Thyroid gland (tissue), 4 donors: ENCODE measurements at places on chromosomes 7 and 10. TPM values are rescaled to one million over a fixed set of nuclear protein-coding genes. Genes with fewer than 3 reads are reported as not detected.

GRCh38 chr10:30917789-30918188 lies 113.9 kb downstream of the ZNF438 start:
- no peaks in the 10 kb centered on the region for H3K4me1 ChIP-seq
- no peak for DNase-seq
- H3K36me3 ChIP-seq: no peaks in the 10 kb centered on the region

DNA sequence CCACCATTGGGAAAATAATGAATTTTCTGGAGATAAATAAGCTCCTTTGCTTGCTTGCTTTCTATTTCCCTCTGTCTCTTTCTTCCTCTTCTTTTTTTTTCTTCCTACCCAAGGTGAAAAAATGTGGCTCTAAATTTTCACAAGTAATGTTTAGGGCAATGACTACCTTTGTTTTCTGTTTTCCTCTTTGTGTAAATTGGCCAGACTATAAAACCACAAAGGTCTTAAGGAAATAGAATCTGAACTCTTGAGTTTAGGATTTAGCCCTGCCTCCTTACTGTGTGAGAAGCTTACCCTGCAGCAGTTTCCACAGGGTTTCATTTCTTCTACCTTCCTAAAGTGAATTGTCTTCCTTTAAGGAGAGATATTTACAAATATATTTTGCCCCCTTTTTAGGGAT lies 330.4 kb downstream of the ARL4A start:
- no peaks in the 10 kb centered on the region for H3K36me3 ChIP-seq
- DNase-seq: no peak
- H3K4me1 ChIP-seq: no peaks in the 10 kb centered on the region
- H3K4me3 ChIP-seq: no peak overlapping the region

- H3K27me3 ChIP-seq: no peaks in the 10 kb centered on the region
- DNase-seq: no peak
- no peak overlapping the region for H3K27ac ChIP-seq
- H3K36me3 ChIP-seq: no peaks in the 10 kb centered on the region
Observed at GRCh38 chr10:88538048-88538447, 45.1 kb downstream of the RNLS start.

- H3K27ac ChIP-seq: no peak overlapping the region
- H3K36me3 ChIP-seq: no peaks in the 10 kb centered on the region
- H3K4me3 ChIP-seq: no peak overlapping the region
Observed at GRCh38 chr7:35519971-35520809, 174.7 kb downstream of the HERPUD2 start.

- no peak for DNase-seq
- H3K4me3 ChIP-seq: no peak overlapping the region
- no peaks in the 10 kb centered on the region for H3K4me1 ChIP-seq
Observed at GRCh38 chr10:21246178-21246577, 279.3 kb downstream of the SKIDA1 start.

DNA sequence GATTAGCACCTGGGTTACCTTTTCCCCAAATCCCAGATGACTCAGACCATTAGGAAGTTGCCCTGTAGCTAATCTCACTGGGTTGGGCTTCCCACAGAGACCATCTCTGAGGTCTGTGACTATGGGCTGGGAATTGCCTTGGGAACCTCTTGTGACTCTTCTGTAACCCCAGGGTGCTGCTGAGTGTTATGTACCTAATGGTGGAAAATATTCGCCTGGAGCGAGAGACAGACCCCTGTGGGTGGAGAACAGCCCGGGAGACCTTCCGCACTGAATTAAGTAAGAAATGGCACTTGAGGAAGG lies 20.0 kb downstream of the STRIP2 start:
- no peaks in the 10 kb centered on the region for H3K27me3 ChIP-seq
- no peaks in the 10 kb centered on the region for H3K4me1 ChIP-seq
- no peak for DNase-seq

Gene SAMD9L
- total RNA-seq: 13.0 TPM

Gene EVX1
- not detected for total RNA-seq

Gene TRIM4
- 39.7 TPM for total RNA-seq
